Smooth muscle cell of the pulmonary artery (primary cell): ENCODE measurements at places on chromosomes 2 and 18. TPM values are rescaled to one million over a fixed set of nuclear protein-coding genes. Genes with fewer than 3 reads are reported as not detected.

PLB1 gene
- total RNA-seq: 0.46 and 1.3 TPM in 2 replicates

ST8SIA3 gene
- total RNA-seq: not detected in 2 replicates

POTEC gene
- under 0.01 TPM in 2 replicates for total RNA-seq

FECH gene
- total RNA-seq: 30.4 and 57.7 TPM in 2 replicates

RIT2 gene
- total RNA-seq: not detected in 2 replicates

GALNT3 gene
- 1.8 and 6.3 TPM in 2 replicates for total RNA-seq

ARHGEF4 gene
- 4.7 and 13.2 TPM in 2 replicates for total RNA-seq

CXCR4 gene
- 0.85 and 2.0 TPM in 2 replicates for total RNA-seq

HAAO gene
- total RNA-seq: 0.85 TPM in 1 of 2 replicates, not detected in the other

PNPT1 gene
- 21.8 and 22.2 TPM in 2 replicates for total RNA-seq

SIX3 gene
- total RNA-seq: not detected in 2 replicates
